ENCODE measurements at places on chromosomes 11 and 22. TPM values are rescaled to one million over a fixed set of nuclear protein-coding genes. Genes with fewer than 3 reads are reported as not detected.

Gene CRYBA4
- not detected for total RNA-seq

DNA sequence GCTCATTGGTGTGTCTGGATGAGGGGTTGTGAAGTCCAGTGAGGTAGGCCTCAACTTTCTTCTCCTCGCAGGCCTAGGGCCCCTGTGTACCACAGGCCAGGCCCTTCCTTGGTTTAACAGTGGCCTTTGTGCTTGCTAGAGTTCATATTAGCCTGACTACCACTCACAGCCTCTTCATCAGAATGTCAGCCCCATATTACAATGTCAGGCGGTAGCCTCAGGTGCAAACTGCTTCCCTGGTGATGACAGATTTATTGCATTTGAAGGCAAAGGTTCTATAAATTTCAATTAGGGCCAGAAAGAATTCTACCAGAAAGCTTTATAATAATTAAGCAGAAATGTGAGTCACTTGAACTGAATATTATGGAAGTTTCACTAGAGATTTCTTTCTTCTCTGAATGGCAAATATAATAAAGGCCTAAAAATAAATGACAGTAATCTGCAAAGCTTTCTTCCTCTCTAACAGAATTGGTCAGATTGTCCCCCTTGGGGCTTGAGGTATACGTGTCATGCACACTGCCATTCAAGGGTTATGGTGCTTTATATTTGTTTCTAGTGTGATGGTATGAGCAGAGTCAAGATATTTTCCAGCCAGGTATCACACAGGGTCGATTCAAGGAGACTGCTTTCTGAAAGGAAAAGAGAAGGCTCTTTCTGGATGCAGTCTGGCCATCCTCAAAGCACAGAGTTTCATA lies 210.3 kb downstream of the CWF19L2 start:
- no peak for DNase-seq
- no peak overlapping the region for H3K27ac ChIP-seq
- H3K4me3 ChIP-seq, result no peak overlapping the region
- no peaks in the 10 kb centered on the region for H3K4me1 ChIP-seq
- no peaks in the 10 kb centered on the region for H3K36me3 ChIP-seq

DNA sequence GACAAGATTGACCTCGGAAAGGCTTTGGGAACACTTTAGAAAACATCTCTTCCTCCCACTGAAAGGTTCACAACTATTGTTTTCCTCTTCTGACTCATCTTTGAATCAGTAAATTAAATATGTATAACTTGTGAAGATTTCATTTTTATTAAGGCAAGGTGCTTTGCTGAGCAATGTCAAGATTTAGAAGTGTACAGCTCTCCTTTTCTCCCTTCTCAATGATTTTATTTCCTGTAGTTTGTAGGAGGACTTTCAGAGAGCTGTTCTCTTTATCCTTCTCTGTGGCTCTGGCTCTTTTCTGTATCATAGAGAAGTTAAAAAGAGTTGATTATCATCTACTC lies 594.2 kb downstream of the METTL15 start:
- no peak for DNase-seq
- H3K27ac ChIP-seq, result no peak overlapping the region
- H3K4me1 ChIP-seq, result no peaks in the 10 kb centered on the region
- no peak overlapping the region for H3K4me3 ChIP-seq
- no peaks in the 10 kb centered on the region for H3K27me3 ChIP-seq

GRCh38 chr11:114959953-114960505 lies 281.7 kb downstream of the NXPE2 start:
- no peaks in the 10 kb centered on the region for H3K36me3 ChIP-seq
- no peak overlapping the region for H3K4me3 ChIP-seq
- no peak overlapping the region for H3K27ac ChIP-seq
- no peaks in the 10 kb centered on the region for H3K27me3 ChIP-seq
- DNase-seq, result no peak
- H3K4me1 ChIP-seq, result peaks cover 4% of the 10 kb centered on the region

Gene RCOR2
- total RNA-seq, result 60.1 TPM

DNA sequence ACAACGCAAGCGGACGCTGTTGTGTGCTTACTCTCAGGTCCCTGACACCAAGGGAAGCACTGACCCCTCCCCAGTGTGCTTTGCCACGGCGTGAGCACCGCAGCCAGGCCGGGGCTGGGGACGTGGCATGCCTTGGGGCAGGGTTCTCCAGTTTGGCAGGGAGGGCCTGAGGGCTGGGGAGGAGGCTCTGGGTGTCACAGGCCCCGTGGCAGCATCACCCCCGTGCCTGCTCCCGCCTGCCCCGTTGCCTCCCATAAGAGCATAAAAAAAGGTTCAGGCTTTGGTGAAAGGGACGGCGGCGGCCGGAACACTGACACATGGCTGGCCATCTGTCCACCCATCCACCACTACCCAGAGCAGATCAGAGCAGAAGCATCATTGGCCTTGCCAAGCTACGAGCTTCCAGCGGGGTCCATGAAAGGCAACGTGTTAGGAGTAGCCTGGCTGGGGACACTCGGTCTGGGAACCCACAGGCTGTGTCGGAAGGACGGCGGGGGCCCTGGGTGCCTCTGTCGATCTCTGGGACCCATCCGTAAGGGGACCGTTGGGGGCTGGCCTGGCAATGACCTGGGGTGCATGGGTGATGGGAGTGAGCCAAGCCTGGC lies 183.0 kb downstream of the IGLL1 start:
- no peak overlapping the region for H3K4me3 ChIP-seq
- no peak overlapping the region for H3K27ac ChIP-seq
- H3K4me1 ChIP-seq, result no peaks in the 10 kb centered on the region
- H3K36me3 ChIP-seq, result no peaks in the 10 kb centered on the region

DNA sequence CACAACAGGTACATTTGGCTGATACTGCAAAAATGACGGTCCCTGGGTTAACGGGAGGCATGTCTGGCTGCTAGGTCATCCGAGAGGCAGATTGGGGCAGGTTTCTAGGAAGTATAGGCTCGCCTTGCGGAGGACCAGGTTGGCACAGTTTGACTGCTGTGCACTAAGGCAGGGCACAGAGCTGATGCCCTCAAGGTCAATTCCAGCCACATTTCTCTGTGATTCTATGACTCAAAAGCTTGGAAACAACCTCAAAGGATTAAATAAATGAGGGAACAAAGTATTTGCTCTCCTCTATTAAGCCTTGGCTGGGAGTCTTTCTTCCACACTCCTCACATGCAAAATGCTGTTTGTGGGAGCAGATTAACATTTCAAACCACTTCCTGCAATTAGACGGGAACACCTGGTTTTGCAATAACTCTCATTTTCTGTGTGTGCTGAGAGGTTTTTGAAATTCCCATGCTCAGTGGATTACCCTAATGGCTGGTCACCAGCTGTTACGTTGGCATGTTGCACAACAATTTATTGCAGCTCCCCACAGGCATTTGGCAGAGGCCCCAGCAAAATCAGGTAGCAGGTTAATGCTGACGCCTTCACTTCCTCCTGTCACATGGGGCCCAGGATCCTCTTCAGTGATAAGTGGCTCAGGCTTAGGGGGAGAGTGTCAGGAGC lies 61.0 kb upstream of the PLET1 start:
- H3K27ac ChIP-seq, result peak overlapping the region; percentile 16
- peak; percentile 60 for DNase-seq
- H3K4me1 ChIP-seq, result peaks cover 12% of the 10 kb centered on the region
- H3K36me3 ChIP-seq, result no peaks in the 10 kb centered on the region
- no peak overlapping the region for H3K4me3 ChIP-seq

Gene RFPL2
- not detected for total RNA-seq

GRCh38 chr22:22720724-22721261 lies 76.4 kb downstream of the GGTLC2 start:
- H3K4me3 ChIP-seq, result no peak overlapping the region
- no peak overlapping the region for H3K27ac ChIP-seq
- H3K36me3 ChIP-seq, result no peaks in the 10 kb centered on the region
- peaks cover 100% of the 10 kb centered on the region for H3K27me3 ChIP-seq

DNA sequence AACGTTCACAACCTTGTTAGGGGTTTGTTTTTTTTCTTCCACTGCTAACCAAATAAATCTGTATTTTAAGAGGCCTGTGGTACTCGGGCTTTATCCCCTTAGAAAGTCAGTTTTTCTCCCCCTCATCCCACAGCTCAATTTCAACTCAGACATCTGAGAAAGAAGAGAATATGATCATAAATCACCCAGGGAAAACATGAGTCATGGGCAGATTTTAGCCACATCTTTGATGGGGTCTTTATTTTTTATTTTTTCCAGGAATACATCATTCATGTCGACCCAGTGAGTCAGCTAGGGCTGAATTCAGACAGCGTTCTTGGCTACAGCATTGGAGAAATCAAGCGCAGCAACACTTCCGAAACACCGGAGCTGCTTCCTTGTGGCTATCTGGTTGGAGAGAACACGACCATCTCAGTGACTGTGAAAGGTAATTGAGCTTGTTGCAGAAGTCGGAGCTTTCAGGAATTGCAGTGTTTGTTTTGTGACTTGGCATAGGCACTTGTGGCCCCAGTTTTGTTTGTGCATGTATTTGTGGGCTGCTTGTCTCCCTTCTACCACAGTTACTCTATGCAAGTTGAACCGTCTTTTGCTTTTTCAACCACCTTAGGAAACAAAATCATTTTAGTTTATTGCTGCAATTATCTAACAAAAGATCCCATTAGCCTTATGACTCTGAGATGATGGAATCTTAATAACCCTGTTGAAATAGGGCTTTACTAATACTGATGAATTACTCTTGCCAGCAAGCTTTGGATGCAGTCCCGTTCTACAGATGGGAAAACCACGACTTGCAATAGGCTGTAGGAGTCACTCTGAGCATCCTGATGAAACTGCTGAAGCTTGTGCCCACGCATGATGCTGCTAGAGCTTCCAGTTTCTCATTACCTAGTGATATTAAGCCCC lies 62.7 kb downstream of the DBX1 start:
- H3K27me3 ChIP-seq, result no peaks in the 10 kb centered on the region
- peaks cover 30% of the 10 kb centered on the region for H3K36me3 ChIP-seq
- no peak overlapping the region for H3K4me3 ChIP-seq
- H3K4me1 ChIP-seq, result no peaks in the 10 kb centered on the region
- no peak overlapping the region for H3K27ac ChIP-seq

- no peak overlapping the region for H3K27ac ChIP-seq
- H3K27me3 ChIP-seq, result 0 out of 2 replicates have a peak, but pooled peaks cover 2% of the 10 kb centered on the region
- DNase-seq, result peak; percentile 87
- H3K36me3 ChIP-seq, result no peaks in the 10 kb centered on the region
- peak overlapping the region; percentile 91 for H3K4me3 ChIP-seq
These were observed 1.1 kb downstream of the CREB3L1 start for GRCh38 chr11:46278387-46279125.

All from GM23338 (cell line).